ENCODE measurements at places on chromosomes 12 and 14.

DNA sequence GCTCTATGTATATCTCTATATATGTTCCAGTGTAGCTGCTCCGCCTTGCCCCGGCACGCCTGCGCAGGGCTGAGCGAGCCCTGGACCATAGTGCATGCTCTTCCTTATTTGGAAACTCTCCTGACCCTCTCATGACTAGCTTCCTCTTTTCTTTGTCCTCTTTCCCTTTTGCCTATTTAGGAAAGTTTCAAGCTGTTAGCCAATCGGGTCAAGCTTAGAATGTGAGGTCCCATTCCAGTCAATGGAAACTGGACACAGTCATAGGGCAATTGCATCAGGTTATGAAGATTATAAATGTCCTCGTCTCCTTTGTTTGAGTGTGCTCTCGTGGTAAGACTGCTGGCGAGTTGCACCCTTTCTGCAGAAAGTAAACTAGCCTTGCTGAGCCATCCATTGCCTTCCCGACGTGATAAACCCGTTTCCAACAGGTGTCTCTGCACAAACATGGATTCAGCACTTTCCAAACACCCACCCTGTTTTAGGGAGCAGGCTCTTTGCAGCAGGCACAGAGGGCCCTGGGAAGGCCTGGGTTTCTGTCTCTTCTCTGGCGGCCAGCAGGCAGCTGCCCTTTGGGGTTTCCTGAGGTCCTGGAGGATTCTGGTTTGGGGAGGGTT is 30.9 kb downstream of the CCDC92 start:
- DNase-seq = no peak

- DNase-seq = no peak
These were observed 215.9 kb downstream of the CACNA1C start for GRCh38 chr12:2268471-2269286.

DNA sequence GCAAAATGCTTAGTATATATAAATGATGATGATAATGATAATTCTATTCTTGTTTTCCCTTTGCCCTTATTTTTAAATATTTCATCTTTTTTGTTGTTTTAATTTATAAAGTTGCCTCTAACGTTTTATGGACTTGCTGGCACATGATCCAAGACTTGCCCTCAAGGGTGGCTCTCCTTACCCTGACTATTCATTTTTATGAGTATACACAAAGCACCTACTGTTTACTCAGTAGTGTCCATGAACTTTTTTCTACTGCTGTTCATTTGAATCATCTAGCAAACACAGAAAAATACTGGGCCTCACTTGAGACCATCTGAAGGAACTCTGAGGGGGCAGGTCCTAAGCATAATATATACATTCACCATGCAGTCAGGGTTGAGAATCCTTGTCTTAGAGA is 276.2 kb downstream of the AACS start:
- DNase-seq = no peak

- no peak for DNase-seq
These were observed 279.9 kb downstream of the IPO8 start for GRCh38 chr12:30415777-30416176.

DNA sequence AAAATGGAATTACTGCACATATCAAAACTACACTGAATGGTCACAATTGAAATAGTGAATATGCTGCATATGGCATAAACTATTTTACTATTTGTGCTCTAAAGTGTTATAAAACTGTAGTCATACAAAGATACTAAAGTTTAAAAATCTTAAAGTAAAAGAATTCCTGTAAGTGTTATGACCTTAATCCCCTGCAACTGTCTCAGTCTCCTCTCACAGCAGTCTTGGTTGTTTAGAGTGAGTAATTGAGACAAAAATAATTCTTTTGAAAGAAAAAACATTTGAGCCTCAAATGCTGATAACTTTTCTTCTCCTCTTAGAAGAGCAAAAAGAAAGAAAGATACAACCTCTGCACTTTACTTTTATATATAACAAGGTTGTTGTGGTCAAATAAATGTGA is 99.9 kb downstream of the SYT1 start:
- DNase-seq = no peak

DNA sequence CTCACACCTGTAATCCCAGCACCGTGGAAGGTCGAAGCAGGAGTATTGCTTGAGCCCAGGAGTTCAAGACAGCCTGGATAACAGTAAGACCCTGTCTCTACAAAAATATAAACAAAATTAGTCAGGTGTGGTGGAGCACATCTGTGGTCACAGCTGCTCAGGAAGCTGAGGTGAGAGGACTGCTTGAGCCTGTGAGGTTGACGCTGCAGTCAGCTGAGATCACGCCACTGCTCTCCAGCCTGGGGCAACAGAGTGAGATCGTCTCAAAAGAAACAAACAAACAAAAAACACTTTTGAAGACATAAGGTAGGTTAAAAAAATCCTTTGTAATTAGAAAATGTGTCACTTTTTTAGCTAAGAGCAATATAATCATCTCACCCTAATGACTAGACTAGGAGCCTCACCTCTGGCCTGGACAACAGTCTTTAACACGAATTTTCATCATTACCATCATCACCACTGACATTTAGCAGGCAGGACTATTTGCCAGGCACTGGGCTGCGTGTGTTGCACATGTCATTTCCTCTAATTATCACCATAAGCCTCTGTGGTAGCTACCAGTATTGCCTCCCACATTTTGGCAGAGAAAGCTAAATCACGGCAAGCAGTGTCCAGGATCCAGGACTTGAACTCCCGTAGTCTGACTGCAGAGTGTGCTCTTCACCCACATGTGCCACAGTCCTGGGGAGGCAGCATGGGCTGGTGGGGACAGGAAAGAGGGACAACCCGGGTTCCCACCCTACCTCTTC is 4.6 kb upstream of the SYCP3 start:
- DNase-seq = peak; percentile 7

GRCh38 chr12:100703337-100703736 is 91.2 kb upstream of the ANO4 start:
- no peak for DNase-seq

DNA sequence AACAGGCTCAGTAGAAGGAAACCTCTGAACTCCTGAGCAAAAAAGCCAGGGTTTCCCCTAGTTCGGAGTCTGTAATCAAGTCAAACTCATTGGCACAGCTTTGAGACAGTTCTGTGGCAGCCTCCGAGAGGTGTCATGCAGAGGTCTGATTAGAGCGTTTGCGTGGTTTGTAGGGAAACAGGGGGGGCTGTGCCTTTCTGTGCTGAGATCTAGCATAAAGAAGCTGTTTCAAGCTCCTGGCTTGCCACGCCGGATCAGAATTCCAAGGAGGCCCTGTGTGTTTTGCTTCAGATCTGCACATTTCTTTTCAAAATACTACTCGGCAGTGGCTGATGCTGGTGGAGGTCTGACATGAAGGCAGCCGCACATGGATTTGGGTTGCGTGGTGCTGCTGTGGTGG is 1.7 kb downstream of the CABP1 start:
- no peak for DNase-seq

DNA sequence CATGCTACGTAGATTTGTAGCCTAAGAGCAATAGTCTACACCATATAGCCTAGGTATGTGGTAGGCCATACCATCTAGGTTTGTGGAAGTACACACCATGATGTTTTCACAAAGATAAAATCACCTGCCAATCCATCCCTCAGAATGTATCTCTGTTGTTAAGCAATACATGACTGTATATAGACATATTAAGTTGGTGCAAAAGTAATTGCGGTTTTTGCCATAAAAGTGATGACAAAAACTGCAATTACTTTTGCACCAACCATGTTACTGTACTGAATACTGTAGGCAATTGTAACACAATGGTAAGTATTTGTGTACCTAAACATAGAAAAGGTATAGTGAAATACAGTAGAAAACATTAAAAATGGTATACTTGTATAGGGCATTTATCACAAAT is 40.5 kb downstream of the MGST1 start:
- no peak for DNase-seq

DNA sequence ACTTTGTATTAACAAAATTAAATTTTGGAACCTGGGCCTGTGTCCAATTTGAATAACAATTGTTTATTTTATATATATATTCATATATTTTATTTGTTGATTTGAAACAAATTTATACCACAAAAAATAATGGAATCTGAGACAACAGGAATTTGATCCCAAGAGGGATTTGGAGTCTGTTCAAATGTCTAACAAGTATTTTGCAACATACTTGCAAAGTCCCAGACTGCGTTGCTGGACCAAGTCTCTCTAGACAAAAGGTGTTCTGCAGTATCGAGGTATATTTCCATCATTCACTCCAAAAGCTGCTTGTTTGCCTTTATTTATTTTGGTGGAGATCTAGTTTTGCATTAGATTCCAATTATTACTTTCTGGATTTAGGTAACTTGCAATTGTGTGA is 68.7 kb upstream of the PTPRR start:
- no peak for DNase-seq

- no peak for DNase-seq
These were observed 68.1 kb upstream of the PLEKHG7 start for GRCh38 chr12:92634730-92635129.

DNA sequence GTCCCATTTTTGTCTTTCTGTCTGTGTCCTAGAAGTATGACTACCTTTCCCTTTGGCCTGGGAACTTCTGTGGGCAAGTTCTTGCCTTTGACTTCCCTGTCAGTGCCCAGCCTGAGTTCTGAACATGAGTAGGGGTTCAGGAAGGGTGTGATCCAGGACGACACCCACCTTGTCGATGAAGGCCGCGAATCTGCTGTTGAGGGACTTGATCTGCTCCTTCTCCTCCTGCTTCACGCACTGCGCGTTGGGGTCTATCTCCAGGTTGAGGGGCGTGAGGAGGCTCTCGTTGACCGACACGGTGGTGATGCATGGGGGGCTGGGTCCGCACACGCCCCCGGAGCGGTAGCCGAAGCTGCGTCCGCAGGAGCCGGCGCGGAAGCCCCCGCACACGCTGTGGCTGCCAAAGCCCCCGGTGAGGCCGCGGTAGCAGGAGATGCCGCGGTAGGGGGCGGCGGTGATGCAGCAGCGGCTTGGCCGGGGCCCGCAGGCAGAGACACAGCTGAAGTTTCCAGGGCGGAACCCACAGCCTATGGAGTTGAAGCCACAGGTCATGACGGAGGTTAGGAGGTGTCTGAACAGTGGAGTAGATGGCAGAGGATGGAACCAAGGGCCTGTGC is at the start of gene KRT83:
KRT83 (minus strand) TSS at position 615 of the 617 bp plus-strand sequence; CDS start at position 552, 63 bp downstream.
- no peak for DNase-seq

DNA sequence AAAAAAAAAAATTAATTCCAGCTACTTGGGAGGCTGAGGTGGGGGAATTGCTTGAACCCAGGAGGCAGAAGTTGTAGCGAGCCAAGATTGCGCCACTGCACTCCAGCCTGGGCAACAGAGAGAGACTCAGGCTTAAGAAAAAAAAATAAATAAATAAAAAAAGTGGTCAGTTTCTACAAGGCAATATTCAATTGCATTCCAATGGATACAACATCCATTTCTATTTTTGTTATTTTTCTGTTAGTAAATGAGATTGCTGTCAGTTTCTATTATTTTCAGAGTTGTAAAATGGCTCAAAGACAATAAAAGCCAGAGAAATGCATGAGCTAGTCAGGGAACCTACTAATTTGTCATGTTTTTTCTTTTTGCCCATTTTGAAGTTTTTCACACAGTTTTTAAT is 119.2 kb downstream of the PDE3A start:
- DNase-seq = no peak

- no peak for DNase-seq
These were observed 8.6 kb downstream of the DDN start for GRCh38 chr12:48990552-48990951.

- no peak for DNase-seq
These were observed 16.7 kb downstream of the HRK start for GRCh38 chr12:116864371-116865160.

DNA sequence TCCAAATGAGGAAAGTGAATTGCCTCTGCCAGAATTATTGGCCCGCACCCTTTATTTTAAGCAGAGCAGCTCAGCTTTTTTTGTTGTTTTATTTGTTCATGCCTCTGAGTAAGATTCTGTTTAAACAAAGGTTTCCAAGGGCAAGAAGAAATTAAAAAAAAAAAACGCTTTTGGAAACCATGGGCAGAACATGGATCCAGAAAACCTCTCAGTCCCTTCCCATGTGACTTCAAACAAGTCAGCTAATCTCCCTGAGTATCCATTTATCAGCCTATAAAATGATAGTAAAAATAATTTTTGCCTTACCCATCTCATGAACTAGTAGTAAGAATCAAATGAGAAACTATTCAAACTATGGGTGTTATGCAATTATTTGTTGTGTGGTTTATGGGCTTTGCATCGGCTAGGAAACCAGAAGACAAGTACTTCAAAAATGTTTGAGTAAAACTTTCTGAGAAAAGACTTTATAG is 27.6 kb downstream of the KITLG start:
- no peak for DNase-seq

GRCh38 chr12:103012884-103013283 is 55.4 kb downstream of the ASCL1 start:
- no peak for DNase-seq

DNA sequence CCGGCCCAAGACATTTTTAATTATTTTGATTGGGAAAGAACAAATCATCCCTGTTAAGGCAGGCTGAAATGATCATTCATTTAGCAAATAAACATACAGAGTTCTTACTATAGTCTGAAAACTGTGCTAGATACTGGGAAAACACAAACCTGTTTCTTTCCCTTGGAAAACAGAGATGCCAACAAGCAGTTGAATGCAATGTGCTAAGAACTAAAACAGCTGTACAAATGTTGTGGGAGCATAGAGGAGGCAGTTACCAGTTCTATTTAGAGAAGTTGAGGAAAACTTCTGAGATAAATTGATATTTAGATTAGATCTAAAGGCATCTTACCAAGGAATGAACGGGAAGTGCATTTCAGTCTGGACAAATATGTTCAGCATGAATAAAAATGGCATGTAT is 3.2 kb upstream of the NECAP1 start:
- DNase-seq = no peak

DNA sequence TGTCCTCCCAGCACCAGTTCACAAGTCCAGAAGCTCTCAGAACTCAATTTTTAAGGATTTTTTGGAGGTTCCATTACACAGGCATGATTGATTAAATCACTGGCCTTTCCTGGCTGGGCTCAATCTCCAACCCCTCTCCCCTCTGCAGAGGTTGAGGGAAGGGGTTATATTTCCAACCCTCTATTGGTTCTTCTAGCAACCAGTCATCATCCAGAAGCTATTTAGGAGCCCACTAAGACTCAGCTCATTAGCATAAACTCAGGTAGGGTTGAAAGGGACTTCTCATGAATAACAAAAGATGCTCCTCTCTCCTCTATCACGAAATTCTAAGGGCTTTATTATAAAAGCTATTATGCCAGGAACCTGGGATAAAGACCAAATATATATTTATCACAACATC is 41.5 kb downstream of the SPPL3 start:
- no peak for DNase-seq

DNA sequence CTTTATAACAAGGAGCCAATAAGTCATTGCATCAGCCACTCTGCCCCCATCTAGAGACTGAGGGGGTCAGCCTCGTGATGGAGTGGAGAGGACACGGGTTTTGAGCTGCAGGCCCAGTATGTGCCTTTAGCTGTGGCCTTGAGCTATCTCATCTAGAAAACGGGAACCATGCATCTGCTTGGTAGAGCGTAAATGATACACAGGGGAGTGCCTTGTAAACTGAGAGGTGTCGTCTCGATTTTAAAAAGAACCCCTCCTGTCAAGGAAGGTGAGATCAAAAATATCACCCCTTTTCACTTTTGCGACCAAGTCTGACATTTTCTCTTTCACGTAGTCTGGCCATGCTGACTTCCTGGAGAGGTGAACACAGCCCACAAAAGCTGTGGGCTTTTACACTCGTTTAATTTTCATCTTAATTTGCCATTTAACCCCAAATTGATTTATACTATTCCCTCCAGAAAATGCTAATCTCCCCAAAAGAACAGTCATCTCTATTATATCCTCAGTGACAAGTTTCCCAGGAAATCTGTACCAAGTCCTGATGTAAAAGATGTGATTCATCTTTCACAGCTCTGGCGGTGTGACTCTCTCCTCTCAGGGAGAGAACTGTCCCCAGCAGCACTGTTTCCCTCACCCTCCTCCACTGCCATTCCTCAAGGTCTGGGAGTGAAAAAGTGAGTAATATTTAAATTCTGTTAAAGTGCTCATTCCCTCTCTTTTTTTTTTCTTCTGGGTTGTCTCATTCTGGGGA is 30.6 kb downstream of the VCPKMT start:
- no peak for DNase-seq
